ENCODE measurements at places on chromosomes 6 and 20.
A peak's percentile ranks its signal among the peaks of the same experiment; 100 is the strongest.

DNA sequence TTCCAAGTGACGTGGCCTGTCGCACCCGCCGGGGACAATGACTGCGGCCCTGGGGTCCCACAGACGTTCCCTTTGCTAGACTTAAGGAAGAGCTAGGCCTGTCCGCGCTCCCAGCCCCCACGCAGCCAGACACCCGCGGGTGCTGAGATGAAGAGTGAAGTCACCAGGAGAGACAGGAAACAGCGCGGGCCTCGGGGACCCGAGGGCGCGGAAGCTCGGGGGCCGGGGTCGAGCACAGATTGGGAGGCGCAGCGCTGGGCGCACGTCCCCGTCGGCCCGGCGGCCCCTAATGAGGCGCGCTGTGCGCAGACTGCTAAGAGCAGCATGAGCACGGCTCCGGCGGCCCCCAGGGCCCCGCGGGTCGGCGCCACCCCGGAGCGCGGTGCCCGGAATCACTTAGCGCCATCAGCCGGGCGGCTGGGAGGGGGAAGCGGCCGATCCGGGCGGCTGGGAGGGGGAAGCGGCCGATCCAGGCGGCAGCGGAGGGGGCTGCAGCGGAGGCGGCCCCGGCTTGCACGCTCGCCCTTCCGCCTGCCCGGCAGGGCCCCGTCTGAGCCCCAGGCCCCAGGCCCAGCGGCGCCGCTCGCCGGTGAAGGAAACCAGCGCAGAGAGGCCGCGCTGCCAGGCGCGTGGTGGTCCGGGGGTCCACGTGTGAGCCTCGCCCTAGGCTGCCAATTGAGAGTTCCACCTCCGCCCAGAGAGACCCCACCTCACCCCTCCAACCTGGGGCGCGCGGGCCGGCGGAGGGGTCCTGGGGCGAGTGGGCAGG is 8.3 kb upstream of the AVP start:
- DNase-seq: peak; percentile 9

- no peak for DNase-seq
These were observed 5.1 kb upstream of the MBOAT1 start for GRCh38 chr6:20217324-20217855.

- peak; percentile 88 for DNase-seq
These were observed 55.0 kb downstream of the TRIM38 start for GRCh38 chr6:26017632-26017966.

- no peak for DNase-seq
These were observed 9.7 kb downstream of the PDE7B start for GRCh38 chr6:135861189-135861588.

DNA sequence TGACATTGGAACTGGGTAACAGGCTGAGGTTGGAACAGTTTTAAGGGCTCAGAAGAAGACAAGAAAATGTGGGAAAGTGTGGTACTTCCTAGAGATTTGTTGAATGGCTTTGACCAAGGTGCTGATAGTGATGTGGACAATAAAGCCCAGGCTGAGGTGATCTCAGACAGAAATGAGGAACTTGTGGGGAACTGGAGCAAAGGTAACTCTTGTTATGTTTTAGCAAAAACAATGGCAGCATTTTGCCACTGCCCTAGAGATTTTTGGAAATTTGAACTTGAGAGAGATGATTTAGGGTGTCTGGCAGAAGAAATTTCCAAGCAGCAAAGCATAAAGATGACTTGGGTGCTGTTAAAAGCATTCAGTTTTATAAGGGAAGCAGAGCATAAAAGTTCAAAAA is 474.7 kb upstream of the ADGRB3 start:
- no peak for DNase-seq

DNA sequence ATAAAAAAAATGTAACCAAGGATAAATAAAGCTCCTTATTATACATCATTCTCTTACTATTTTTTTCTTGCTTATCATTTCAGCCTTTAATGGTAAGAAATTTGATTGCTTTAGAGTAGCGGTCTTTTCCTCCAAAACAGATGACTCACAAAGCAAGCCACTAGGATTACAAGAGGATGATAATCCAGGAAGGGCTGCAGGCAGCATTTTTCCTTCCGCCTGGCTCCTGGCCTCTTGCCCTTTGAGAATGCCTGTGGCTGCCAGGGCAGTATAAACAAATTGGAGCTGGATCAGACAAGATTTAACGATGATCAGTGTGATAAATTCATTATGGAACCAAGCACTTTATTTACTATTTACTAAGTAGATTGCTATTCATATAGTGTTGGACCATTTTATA is 9.7 kb upstream of the FBXL4 start:
- DNase-seq: peak; percentile 93

GRCh38 chr6:105815661-105816555 is 270.2 kb upstream of the PRDM1 start:
- DNase-seq: no peak

DNA sequence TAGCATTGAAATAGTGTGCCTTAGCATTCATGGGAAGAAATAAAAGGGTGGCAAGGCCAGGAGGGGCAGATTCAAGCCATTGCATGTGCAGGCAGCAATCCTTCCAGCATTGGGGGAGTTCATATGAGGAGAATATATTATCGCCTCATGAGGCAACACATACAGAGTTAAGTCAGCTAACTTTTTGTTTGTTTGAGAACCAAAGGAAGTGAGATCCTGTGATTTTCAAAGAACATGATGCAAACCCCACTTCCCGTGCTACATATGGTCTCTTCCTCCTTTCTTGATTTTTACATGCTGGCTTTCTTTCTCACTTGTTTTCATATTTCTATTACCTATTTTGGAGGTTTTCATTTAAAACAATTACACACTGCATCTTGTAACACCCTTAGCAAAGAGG is 579.7 kb upstream of the ARID1B start:
- no peak for DNase-seq

DNA sequence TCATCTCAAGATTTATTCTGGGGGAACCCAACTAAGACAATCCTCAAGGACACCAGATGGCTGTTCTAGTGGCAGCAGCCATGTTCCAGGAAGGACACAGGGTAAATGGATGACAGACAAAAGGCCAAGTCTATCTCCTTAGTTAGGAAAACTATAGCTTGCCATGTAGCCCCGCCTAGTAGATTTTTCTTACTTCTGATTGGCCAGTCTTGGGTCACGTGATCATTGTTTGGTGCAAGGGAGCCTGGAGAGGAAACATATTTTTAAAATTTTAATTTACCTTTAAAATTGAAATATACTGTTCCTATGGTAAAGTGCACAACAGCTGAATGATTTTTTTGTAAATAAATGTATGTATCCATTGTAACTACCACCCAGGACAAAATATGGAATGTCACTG is 4.4 kb upstream of the KCNS1 start:
- no peak for DNase-seq

GRCh38 chr6:31135710-31136109 is 3.2 kb downstream of the PSORS1C2 start:
- DNase-seq: no peak

- no peak for DNase-seq
These were observed 38.0 kb downstream of the KLHL31 start for GRCh38 chr6:53627391-53628218.

DNA sequence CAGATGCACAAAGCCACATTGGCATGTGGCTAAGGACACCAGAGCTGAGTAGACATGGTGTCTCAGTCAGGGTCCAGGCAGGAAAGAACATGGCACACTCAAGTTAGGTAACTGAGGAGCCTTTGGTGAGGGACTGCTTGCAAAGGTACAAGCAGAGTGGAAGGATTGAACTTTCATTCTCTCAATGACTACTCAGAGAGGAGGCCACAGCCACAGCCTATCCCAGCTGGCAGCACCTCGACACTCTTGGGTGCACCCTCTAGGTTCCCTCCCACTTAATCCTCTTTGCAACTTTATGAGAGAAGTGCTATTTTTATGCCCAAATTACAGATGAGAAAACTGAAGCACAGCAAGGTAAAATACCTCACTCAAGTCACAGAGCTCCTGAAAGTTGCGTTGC is 73.4 kb downstream of the ISM1 start:
- no peak for DNase-seq

DNA sequence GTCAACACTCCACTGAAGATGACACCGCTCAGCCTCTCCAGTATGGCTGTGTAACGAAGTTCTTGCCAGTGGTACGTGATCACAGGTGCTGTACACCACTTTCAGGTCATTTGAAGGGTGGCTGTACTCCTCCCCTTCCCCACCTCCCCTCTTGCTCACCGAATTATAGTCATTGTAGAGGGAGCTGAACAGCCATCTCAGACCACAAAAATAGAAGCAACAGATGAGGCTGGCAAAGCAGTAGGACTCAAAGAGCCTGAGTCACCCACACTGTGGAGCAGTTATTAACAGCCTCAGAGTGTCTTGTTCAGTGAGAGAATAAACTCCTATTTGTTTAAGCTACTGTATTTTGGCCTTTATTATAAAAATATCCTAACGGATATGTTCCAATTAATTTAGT is 192.5 kb upstream of the MCHR2 start:
- no peak for DNase-seq

DNA sequence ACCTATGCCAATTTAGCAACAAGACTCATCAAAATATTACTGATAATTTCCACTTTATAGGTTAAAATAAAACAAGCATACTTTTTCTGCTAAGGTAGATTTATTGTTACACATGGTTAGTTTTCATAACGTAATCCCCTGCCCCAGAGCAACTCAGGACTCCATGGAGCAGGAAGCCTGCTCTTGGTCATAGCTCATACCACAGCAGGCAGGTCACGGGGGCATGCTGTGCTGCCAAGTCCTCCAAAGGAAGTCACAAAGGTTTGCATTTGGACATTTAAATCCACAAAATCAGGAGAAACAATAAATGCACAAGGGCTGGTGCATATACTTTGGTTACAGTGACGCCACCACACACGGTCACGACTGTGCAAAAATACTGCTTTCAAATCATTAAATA is 12.5 kb downstream of the GZF1 start:
- no peak for DNase-seq

DNA sequence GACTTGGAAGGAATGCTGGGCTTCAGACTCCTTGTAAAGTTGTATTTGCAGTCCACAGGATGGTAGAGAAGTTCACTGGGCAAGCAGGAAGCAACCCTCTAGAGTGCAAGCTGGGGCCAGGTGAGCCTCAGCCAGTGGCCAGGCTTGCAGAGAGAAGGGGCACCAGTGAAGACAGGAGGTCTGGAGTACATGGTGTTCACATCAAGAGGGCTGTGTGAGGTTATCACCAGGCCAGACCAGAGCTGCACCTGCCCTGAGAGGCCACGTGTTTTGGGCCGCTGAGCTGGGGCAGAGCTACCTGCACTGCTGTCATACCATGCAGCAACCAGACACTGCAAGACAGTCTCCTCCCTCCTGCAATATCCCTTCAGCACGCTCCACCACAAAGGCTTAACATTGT is 79.0 kb downstream of the SH3BGRL2 start:
- no peak for DNase-seq

DNA sequence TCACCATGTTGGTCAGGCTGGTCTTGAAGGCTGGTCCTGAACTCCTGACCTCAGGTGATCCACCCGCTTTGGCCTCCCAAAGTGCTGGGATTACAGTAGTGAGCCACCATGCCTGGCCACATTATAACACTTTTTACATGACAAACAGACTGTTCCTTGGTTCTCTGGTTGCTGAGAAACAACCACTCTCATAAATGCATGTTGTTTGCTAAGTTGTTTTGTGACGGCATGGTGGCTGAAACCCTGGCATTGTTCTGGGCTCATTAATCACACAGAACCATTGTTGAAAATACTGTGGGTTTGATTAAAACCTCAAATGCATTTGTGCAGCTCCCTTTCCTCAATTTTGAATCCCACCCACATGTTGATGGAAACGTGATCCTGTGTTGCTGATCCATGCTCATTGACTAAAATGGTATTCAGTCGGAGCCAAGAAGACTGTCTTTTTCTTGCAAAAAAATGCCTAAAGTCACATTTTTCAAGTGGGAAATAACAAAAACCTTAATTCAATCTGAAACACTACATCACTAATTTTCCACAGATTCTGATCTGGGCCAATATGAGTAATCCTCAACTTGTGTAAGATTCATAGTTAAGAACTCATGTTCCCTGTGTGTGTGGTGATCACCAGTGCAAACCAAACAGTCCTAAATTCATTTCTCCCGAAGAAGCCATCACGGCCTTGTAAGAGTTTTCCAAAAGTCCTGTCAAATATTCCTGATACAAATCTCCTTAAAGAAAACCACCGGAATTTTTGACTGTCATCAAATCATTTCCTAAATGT is 132.8 kb downstream of the FNDC1 start:
- DNase-seq: no peak

- DNase-seq: no peak
These were observed 20.4 kb downstream of the IL20RA start for GRCh38 chr6:137024237-137024990.

GRCh38 chr6:166076625-166077024 is 91.0 kb downstream of the TBXT start:
- no peak for DNase-seq

DNA sequence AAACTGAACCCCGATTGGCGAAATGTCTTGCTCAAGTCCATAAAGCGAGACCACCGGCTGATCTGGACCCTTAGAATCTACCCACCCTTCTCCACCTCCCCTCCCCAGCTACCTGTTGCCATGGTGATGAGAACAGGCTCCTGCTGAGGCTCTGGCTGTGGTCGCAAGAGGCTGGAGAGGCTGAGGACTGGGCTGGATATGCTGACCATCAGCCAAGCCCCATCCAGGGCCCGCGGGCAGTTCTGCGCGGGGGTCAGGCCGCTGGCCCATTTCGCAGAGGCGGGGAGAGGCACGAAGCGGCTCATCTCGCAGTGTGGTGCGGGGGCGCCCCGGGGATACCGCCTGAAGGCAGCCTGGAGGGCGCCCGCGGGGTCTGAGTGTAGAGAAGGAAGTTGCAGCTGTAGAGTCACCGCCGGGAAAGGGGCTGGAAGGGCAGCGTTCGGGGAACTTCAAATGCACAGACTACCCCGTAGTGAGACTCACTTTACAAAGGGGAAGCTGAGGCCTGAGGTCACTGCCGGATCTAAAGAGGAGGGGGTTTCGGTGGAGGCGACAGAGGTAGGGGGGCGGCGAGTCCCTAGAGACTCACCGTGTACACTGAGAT is 671 bp downstream of the TAPBP start:
- DNase-seq: peak; percentile 22

DNA sequence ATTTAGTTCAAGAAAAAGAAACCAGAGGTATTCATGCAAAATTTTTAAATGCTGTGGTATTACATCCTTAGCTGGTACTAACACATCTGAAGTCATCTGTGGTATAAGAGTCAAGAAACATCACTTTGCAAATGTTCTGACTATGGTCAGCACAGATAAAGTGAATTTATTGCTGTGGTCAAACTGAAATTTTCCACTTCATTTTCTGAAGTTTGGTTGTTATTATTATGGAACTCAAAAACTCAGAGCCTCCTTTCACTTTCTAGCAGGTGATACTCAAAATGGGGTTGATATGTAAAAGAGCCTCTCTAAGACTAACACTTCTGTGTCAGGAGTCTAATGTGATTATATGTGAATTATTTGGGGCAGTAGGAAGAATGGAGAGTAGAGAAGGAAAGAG is 257.8 kb downstream of the RNGTT start:
- DNase-seq: peak; percentile 59
